ENCODE measurements at places on chromosomes 4 and X.
A peak's percentile ranks its signal among the peaks of the same experiment; 100 is the strongest.

DNA sequence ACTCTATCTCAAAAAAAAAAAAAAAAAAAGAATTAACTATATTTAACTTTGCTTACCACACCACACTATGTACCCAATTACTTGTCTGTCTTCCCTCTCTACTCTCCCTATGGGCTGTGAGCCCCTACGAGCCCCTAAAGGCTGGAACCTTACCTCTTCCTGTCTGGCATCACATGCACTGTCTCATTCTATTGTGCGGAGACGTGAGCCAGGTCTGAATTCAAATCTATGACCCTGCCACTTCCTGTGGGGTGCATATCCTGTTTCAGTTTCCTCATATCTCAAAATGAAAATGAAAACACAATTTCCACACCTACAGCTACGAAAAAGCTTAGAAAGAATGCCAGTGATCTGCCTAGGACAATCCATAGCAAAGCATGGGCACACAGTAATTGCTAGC is 42.9 kb upstream of the HS3ST1 start:
- no peak for DNase-seq

GRCh38 chr4:164377277-164377676 is 376.7 kb upstream of the SMIM31 start:
- no peak for DNase-seq

DNA sequence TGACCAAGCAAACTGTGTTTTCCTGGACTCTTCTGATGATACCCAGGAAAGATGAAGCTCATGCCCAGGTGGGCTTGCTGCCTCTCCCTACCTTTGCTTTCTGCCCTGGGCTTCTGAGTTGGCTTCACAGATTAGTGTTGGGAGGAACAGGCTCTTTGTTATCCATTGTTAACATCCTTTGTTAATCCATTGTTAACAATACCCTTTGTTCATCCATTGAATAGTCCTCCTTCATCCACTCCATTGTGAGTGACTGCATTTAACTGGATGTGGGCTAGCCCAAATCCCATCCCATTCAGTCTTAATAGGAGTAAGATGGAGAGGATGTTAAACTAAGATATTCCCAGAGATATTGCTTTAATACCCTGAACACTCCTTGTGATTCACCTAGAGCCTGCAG is 199.0 kb upstream of the LNX1 start:
- no peak for DNase-seq

- no peak for DNase-seq
Observed at GRCh38 chrX:134148172-134148692, 88.8 kb upstream of the CCDC160 start.

DNA sequence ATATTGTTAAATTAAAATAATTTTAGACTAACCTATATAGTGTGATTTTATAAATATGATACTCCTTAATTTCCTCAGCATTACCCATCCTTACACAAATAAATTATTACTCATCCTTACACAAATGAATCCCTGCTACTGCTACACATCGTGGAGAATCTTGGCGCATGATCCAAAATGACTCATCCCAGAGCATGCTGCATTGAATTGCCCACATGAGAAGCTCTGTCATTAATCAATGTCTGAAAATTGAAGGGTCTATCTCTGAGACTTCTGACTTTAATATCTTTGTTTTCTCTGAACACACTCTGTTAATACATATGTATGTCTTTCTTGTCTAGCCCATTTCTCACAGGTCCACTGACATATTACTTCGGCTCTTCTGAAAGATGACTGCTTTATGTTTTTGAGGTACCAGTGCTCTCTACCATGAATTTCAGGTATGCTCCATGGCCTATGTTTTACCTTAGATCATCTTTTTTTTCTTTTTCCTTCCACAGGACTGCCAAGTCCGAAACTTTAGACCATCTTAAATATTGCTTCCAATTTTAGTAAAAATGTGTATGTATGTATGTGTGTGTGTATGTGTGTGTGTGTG is 15.7 kb upstream of the DUSP21 start:
- DNase-seq = no peak

DNA sequence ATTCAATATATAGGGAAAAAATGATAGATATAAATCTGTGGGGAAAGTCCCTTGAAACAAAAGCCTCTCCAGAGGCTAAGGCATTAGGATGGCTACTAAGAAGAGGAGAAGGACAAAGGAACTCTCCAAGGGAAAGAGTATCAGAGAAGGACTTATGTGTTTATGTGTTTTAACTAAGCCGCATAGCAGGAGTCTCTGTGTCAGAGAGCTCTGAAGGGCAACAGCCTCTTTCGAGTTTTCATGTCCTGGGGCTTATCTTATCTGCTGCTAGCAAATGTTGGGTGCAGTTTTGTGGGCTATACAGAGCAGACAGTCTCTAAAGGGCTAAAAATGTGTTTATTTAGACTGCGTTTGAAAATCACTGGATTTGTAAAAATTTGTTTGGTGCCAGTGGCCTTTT is 1145.6 kb upstream of the DIAPH2 start:
- DNase-seq = no peak

- DNase-seq = peak; percentile 47
Observed at GRCh38 chr4:79338148-79338547, 12.3 kb upstream of the NAA11 start.

DNA sequence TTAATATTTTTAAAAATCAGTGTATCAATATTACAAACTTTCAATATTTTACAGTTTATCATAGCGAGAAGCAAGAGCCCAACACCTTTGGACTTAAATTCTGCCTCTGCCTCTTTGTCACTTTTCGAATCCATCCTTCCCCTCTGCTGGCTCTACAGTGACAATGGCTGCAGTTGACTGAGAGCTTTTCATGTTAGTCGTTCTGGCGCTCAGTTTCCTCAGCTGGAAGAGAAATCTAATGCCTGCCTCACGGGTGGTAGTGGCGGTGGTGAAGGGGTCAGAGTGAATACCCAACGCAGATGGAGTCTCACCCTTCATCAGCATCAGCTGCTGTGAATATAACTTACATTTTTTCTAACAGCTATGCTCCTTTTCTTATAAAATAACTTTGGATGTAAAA is 144.8 kb downstream of the NWD2 start:
- no peak for DNase-seq

DNA sequence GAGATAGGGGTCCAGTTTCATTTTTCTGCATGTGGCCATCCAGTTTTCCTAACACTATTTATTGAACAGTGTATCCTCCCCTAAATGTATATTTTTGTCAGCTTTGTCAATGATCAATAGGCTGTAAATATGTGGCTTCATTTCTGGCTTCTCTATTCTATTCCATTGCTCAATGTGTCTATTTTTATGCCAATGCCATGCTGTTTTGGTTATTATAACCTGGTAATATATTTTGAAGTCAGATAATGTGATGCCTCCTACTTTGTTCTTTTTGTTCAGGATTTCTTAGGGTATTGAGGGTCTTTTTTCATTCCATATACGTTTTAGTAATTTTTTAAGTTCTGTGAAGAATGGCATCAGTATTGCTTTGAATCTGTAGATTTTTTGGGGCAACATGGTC is 8.7 kb upstream of the CXCL3 start:
- no peak for DNase-seq

DNA sequence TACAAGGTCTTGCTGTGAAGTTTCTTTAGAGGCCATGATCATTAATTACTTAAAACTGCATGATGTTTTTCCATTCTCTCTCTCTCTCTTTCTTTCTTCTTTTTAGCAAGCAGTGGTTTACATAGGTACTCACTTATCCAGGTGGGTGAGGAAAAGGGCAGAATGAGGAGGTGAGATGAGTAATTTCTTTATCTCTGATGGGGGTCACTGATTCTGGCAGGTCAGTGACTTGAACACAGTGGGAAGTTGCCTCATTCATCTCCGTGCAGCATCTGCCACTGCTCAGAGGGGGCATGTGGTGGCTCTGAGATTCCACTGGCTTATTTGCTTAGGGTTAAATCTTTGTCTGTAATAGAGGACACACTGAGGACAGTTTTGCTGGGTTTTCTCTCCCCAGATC is 62.6 kb downstream of the FAM114A1 start:
- DNase-seq = no peak

- no peak for DNase-seq
Observed at GRCh38 chr4:71404049-71404448, 65.2 kb downstream of the SLC4A4 start.
